ENCODE measurements at places on chromosomes 13 and 19.

GRCh38 chr13:20197361-20197834 lies 4.7 kb upstream of the GJB2 start:
- DNase-seq: no peak

DNA sequence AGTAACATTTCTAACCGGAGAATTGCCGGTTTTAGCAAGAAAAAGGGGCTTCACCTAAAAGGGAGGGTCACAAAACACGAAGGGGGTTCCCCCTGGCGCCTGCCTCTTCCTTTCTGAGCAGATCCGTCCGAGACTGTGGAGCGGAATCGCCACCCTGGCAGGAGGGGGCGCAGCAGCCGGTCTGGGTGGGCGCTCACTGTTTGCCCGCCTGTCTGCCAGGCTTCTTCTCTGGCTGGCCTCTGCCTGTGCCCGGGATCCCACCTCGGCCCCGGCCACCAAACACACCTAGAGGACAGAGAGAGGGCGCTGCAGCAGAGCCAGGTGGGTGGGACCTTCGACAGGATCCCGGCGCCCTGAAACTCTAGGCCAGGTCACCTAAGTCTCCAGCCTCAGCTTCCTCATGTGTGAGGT lies 15.6 kb downstream of the LSM4 start:
- DNase-seq: no peak

- peak; percentile 66 for DNase-seq
Observed at GRCh38 chr19:44164673-44165512, at the start of gene ZNF226. TSS of gene ZNF226 (plus strand) at chr19:44165100. CDS start at chr19:44170081, 4,981 bp downstream.

GRCh38 chr19:22422211-22422610 lies at the start of gene ZNF98:
TSS of gene ZNF98 (minus strand) at chr19:22422346. CDS start at chr19:22422224, 122 bp downstream.
- no peak for DNase-seq

DNA sequence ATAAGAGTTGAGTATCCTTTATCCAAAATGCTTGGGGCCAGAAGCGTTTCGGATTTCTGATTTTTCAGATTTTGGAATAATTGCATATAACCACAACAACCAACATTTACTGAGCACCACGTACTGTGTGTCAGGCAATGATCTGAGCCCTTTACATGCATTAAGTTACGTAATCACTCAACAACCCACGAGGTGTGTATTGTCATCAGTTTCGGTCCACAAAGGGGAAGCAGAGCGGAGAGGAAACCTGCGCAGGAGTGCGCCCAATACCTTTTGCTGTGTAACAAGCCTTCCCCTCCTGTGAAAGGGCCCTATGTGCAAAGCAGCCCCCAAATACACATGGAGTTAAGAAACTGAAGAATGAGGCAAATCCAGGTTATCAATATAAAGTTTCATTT lies 20.7 kb upstream of the NLRP12 start:
- DNase-seq: no peak

- no peak for DNase-seq
Observed at GRCh38 chr13:31048521-31048920, 113.2 kb downstream of the HSPH1 start.

Measured in activated T-cell treated with anti-CD3 and anti-CD28 coated beads for 48 hours (primary cell).